ENCODE measurements at places on chromosomes 5 and 9.
A peak's percentile ranks its signal among the peaks of the same experiment; 100 is the strongest.

GRCh38 chr5:16229357-16229940 is 49.9 kb upstream of the MARCHF11 start:
- DNase-seq = no peak

- DNase-seq = no peak
Observed at GRCh38 chr9:23728736-23729135, 97.3 kb downstream of the ELAVL2 start.

DNA sequence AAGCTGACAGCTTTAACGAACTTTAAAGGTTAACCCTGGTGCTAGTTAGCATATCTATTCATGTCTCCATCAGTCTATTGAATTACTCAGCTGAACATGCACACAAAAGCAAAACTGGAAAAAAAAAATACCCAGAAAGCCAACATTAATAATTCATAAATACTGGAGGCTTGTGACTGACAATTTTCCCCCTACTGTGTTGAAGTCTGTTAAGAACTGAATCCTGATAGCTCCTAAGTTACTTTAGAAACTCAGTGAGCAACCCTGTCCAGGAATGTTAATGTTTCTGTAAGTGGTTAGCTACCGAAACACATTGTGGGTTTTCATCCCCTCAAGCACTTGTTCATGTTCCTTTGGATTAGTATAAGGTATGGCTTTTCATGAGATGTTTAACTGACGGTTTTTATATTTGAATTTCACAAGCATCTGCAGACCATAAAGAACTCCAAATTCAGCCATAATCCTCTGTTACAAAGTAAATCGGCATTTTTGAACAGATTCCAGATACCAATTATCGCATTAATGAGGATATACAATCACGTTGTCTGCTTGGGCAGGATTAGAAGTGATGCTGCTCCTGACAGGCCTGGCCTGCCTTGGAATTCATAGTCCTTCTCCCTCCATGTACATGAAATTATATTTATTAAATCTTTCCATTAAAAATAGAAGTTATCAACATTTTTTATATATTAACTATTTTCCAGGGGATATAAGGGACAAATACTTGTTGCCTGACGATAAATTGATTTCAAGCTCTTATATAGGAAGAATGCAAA is 331.2 kb downstream of the TLE4 start:
- no peak for DNase-seq

DNA sequence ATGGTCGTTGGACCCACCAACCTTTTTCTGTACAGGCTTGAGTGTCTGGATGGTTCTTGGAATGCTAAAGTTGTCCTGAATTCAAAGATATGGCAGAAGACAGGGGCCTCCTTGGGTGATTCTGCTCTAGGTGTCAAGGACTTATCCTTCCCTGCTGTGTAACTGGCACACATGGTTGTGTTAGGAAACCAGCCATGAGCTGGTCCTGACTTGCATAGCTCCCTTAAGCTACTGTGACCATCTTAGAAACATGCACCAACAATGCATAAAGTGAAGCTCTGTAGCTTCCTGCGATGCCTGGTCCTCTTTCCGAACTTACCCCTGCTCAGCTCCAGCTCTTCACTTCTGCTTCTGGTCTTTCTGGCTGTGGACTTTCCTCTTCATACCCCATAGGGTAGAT is 224.6 kb downstream of the TLE4 start:
- DNase-seq = no peak

- DNase-seq = no peak
Observed at GRCh38 chr9:19495186-19496028, 86.6 kb downstream of the ACER2 start.

GRCh38 chr5:168356592-168356991 is 65.1 kb downstream of the WWC1 start:
- no peak for DNase-seq

GRCh38 chr5:143837306-143837848 is 25.4 kb downstream of the HMHB1 start:
- DNase-seq = no peak

GRCh38 chr9:134175808-134176598 is 11.6 kb upstream of the RNU6ATAC start:
- DNase-seq = no peak

- no peak for DNase-seq
Observed at GRCh38 chr9:92467511-92467910, 14.8 kb downstream of the ASPN start.

DNA sequence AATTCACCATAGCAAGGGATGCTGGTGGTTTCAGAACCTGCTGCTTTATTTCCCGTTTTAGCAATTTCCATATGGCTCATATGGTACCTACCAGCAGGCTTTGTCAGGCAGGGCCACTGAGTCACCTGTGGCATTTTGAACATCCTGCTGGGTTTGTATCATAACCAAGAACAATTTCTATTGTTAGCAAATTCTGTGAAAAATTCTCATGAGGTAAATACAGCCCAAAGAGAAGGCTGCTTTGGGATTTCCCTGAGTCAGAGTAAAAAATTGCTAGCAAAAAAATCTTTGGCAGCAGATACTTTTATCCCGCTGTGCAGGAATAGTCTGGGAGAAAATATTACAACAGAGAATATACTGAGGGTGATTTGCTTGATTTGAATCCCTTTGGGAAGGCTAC is 52.7 kb downstream of the PRR16 start:
- no peak for DNase-seq

GRCh38 chr9:117757561-117758190 is 53.5 kb downstream of the TLR4 start:
- no peak for DNase-seq

- DNase-seq = no peak
Observed at GRCh38 chr5:163567811-163568210, 62.4 kb downstream of the MAT2B start.

DNA sequence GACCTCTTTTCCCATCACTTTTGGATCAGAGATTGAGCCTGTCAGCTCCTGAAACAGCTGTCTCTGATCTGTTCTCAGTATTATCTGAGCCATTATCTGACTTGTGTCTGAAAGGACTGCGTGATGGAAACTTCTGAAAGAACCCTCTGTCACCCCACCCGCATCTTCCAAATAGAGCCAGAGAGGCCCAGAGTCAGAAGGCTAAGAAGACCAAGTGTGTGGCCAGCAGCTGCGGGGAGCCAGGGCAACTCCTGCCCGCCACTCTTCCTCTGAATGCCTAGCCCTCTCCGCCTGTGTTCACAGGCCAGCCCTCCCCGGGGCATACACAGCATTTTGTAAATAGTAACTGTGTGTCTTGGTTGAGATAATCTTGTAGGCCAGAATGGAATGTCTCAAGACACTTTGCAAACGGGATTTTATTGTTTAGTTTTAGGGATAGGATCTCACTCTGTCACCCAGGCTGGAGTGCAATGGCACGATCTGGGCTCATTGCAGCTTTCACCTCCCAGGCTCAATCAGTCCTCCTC is 92.7 kb downstream of the AOPEP start:
- no peak for DNase-seq

GRCh38 chr9:99490729-99491128 is 268.6 kb downstream of the SEC61B start:
- DNase-seq = no peak

GRCh38 chr9:133428617-133429101 is 6.5 kb downstream of the ADAMTS13 start:
- no peak for DNase-seq

- no peak for DNase-seq
Observed at GRCh38 chr5:10663489-10664179, 97.4 kb downstream of the DAP start.

GRCh38 chr5:32613050-32613672 is 27.8 kb downstream of the SUB1 start:
- DNase-seq = peak; percentile 80
